GM23248 (cell line): ENCODE measurements at places on chromosomes 3 and 15. TPM values are rescaled to one million over a fixed set of nuclear protein-coding genes. Genes with fewer than 3 reads are reported as not detected.

GRCh38 chr15:52050416-52050815 lies 31.4 kb downstream of the MAPK6 start:
- DNase-seq: peak; percentile 79

DNA sequence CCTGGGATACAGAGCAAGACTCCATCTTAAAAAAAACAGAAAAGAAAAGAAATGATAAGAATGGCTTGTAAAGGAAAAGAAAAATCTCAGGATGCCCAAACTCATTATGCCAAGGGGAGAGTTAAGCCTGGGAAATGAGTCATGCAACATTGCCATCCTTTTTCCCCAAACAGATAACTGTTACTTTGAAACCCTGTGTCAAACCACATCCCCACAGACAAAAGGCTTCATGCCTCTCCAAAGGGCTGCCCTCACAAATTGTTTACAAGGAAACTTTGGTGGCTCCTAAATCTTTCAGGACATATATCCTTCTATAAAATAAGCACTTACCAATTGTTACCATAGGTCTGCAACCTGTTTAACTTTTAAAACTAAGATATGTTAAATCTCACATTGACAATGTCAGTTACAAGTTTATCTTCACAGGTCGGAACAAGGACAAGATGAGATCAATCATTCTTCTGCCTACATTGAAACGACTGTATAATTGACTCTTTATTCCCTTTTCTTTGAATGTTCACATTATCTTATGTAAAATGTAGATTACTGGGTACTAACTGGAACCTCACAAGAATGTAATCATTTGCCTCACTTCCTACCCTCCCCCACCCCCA lies 18.6 kb upstream of the SENP7 start:
- no peak for DNase-seq

DNA sequence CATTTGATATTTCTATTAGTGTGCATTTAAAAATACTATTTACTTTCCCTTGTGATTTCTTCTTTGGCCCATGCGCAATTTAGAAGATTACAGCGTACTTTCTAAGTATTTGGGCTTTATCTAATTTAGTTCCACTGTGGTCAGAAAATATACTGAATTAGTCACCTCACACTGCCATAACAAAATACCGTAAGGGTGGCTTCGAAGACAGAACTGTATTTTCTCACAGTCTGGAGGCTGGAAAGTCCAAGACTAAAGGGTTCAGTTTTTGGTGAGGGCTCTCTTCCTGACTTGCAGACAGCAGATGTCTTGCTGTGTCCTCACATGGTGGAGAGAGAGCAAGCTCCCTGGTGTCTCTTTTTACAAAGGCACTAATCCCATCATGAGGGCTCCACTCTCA lies 286.2 kb downstream of the ADAMTSL3 start:
- no peak for DNase-seq

DNA sequence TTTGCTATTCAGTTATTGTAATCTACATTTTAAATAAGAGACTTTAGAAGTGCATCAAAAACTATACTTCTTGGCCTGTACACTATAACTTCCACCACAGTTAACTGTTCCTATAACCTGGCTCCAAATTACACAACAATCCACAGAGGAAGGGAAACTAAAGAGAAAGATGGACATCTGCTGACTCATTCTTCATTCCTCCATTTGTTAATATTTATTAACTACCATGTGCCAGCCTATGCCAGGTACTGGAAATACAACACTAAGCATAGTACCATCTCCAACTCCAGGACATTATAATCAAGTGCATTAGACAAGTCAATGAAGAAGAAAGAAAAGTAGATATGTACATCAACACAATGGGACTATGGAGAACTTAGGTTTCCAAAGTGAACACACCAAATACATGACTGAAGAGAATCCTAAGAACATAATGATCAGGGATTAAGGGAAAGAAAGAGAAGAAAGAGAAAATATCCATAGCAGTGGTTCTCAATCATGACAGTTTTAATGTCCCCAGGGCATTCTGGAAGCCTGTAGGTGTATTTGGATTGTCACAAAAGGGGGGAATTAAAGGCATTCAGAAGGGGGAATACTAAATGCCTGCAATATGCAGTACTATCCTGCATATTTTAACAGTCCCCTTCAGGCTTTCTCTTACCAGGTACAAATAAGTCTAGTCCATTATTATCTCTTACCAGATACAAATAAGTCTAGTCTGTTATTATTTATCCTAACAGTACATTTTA lies 8.9 kb downstream of the ICE2 start:
- peak; percentile 35 for DNase-seq

- DNase-seq: no peak
Observed at GRCh38 chr3:57903124-57903890, 104.9 kb upstream of the FLNB start.

The CCR8 gene
- not detected in 2 replicates for total RNA-seq

The ATP10A gene
- total RNA-seq: 64.1 and 73.1 TPM in 2 replicates

The MNS1 gene
- 1.4 and 2.9 TPM in 2 replicates for total RNA-seq

The GPR176 gene
- 254 and 307 TPM in 2 replicates for total RNA-seq

The GRAMD1C gene
- total RNA-seq: 3.2 and 19.9 TPM in 2 replicates

The SH3GL3 gene
- total RNA-seq: not detected in 2 replicates

The MASP1 gene
- total RNA-seq: 32.1 and 52.3 TPM in 2 replicates

The PRSS50 gene
- total RNA-seq: not detected in 2 replicates
